ENCODE measurements at places on chromosomes 6 and 20. TPM values are rescaled to one million over a fixed set of nuclear protein-coding genes. Genes with fewer than 3 reads are reported as not detected.

The DPM1 gene
- total RNA-seq, result 49.7 TPM

The CTCFL gene
- total RNA-seq, result not detected

The SAMD5 gene
- 0.92 TPM for total RNA-seq

DNA sequence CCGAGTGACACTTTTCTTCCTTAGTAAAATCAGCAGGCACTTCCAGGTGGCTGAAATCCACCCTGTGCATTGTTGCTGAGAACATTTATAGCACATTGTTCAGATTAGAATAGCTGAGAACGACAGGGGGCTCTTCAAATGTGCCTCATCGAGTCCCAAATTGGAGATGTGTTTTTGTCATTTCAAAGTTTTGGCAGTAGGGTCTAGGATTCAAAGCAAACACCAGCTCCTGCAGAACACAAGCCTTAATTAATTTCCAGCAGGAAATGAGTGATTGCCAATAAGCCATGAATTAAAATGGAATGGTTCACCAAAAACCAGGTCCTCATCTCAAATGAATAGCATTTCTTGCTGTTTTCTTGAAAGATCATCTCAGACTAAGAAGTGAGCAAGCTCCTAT, 171.6 kb downstream of the PLCB1 start:
- no peak for DNase-seq

DNA sequence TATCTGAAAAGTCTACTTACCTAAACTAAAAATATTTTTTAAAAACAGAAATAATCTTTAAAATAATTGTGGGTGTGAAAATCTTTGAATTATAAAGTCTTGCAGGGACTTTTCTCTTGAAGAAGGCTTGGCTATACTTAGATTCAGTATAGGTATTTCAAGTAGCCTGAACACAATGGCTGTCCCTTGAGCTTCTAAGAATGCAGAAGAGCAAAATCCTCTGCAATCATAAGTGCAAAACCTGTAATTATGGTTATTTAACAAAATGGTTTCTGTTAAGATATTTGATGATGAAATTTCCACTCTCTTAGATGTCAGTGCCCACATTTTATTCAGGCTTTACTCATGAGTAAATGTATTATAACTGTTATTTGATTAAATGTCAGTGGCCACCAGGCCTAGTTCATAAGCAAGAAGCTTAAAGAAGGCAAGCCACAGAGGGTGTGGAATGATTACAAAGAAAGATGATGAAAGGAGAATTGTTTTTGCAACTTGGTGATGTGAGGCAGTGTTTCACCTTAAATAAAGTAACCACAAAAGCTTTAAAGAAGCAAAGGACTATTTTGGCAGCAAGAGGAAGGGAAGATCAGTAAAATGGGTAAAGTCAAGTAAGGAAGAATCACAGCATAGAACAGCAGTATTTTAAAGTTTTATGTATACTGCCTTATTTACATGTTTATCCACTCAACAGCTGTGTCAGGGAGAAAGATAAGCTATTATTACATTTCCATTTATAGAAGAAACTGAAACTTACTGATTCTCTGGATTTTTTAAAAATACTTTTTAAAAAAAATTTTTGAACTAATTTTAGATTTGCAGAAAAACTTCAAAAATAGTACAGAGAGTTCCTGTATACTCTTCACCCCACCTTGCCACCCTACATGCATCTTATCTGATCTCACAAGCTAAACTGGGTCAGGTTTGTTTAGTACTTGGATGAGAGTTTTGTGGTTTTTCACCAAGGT, 351.2 kb upstream of the RUNX2 start:
- DNase-seq, result no peak

DNA sequence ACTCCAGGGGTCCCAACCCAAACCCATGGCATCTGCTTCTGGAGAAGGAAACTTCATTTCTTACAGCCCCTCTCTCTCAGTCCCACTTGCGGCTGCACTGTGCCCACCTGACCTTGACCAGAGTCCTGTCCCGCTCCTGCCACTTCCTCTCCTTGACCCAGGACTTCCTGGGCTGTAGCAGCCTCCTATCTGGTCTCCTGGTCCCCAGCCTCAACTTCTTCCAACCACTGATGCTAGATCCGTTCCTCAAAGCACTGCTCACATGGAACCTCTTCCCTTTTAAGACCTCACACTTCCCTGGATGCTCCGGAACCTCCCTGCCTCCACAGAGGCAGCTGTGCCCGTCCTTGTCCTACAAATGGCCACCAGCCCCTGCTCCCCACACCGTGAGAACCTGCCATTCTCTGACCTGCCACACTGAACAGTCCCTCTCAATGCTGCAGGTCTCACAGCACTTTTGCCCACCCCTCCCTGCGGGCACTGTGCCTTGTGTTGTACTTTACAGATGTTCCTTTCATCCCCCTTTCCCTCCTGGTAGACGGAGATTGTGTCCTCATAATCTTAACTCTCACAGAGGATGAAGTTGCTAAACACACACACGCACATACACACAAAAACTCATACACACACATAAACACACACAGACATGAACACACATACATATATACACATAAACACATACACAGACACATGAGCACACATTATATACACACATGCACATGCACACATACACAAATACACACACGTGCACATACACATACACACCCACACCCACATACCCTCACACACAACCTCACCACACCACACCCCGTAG, 59.6 kb upstream of the NXT1 start:
- no peak for DNase-seq

DNA sequence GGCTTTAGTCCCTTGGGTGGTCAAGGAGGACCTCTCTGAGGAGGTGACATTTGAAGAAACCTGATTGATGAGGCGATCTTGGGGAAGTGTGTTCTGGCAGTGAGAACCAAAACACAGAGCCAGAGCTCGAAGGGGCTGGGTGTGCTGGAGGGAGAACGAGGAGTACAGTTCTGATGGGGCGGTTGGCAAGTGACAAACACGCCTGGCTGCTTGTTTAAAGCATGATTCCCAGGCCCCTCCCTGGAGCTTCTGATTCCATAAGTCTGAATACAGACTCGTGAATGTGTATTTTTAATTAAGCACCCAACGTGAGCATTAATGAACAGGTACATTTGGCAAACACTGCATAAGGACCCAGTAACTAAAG, 886 bp upstream of the NFATC2 start:
- DNase-seq, result no peak

DNA sequence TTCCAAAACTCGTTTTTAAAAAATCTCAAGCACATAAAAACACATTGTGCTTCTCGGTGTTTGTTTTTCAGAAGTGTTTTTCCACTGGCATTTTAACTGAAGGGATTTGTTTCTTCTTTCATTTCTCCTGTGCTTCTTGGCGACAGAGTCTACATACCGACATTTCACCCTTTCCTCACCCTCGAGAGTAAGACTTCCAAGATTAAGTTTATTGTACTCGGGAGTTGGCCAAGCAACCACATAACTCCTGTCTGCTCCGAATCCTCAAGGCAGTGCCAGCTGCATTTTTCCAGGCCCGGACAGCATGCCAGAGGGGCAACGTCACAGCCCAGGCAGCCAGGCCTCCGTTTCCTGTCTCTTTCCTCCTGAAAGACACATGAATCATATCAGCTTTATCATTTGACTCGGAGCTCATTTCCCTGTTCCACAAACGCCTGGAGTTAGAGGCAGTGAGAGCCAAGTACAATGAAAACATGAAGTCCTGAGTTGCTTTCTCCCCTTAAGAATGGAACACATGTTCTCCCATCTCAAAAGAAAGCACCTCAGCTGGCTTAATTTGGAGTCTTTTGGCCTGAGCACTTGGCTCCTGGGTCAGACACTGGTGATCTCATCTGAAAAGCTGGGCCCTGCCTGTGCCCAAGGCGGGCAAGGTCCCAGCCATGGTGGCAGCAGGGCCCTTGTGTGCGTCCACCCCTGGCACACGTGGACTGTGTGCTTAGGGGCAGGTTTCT, 23.2 kb upstream of the FAM50B start:
- peak; percentile 94 for DNase-seq
